ENCODE measurements at places on chromosomes 3 and 15.

DNA sequence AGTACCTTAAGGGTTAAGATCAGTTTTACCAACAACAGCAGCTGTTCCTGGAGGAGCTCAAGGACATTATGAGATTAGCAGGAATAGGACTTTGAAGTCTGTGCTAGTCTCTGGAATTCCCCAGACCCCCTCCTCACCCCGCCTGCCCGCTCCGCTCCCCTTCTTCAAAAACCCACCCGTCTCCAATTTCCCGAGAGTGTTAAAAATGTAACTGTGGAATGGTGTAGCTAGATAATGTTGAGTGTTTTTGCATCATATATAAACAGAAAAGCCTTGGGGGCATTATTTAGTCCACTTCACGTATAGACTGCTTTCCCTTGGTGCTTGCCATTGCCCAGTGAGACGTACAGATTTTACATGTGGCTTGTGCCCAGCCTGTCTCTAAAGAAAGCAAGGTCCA lies 65.0 kb upstream of the SEMA6D start:
- DNase-seq, result no peak

- DNase-seq, result no peak
Measured at GRCh38 chr3:152823173-152823572, 11.8 kb upstream of the P2RY1 start.

DNA sequence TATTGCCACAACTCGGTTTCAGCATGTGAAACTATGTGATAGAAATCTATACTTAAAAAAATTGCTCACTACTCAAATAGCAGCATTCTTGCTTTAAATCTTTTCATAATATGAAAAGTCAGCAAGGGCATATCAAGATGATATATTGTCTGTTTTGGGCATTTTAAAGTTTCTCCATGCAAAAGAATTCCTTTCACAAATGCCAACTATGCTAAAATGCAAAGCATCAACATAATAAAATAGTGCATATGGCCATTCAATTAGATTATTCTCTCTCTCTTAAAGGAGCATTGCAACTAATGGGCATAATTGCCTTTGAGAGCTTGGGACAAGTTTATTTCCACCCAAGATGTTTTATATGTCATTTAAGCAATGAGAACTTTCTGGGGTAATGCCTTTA lies 475.1 kb downstream of the ZPLD1 start:
- no peak for DNase-seq

DNA sequence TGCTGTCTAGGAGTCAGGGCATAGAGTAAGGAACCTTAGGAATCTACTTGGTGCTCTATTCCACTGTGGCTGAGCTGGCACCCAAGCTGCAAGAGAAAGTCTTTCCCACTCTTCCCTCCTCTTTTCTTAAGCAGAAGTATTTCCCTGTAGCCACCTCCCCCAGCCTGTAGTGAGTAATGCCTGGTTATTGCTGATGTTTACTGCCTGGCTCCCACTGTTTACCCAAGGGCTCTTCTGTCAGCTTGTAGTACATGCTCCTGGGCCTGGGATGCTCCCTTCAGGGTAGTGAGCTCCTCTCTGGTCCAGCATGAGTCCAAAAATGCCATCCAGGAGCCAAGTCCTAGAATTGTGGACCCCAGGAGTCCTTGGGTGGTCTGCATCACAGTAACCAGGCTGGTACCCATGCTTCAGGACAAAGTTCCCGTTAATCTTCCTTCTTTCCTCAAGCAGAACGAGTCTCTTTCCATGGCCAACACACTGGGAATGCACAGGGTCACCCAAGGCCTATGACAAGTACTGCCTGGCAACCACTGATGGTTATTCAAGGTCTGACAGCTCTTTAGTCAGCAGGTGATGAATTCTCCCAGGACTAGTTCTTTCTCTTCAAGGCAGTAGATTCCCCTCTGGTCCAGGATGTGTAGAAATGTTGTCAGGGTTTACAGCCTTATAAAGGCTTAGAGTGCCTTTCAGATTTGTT lies 17.6 kb downstream of the GALK2 start:
- no peak for DNase-seq

DNA sequence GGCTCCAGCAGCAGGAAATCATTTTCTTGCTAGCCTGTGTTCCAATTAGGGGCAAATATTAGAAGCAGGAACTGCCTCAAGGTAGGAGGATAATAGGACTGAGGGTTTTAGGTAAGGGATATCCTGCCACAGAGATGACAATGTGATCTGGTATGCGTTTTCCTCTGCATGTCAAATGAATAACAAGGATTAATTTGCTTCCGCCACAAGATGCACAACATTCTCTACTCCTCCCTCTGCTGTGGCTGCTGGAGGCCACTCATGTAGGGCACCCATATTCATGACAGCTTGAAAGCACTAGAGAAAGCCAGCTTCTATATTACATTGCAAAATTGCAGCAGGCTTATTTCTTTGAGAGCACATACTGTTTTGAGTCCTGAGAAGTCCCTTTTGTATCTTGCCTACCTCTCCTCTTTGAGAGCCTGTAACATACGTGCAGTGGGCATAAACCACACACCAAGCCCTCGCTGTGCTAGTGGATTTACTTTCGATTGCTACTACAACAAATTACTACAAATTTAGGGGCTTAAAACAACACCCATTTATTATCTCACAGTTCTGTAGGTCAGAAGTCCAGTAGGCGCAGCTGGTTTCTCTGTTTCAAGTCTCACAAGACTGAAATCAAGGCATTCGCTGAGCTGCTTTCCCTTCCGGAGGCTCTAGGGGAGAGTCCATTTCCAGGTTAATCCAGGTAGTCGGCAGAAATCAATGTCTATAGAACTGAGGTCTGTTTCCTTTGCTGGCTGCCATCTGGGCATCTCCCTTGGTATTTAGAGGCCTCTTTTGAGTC lies 5.9 kb upstream of the CD47 start:
- DNase-seq, result no peak

- no peak for DNase-seq
Measured at GRCh38 chr15:68190048-68190447, 15.1 kb downstream of the CALML4 start.

GRCh38 chr3:16171009-16171408 lies 3.5 kb upstream of the GALNT15 start:
- DNase-seq, result no peak

- DNase-seq, result no peak
Measured at GRCh38 chr15:32656496-32656895, 15.0 kb downstream of the SCG5 start.

- no peak for DNase-seq
Measured at GRCh38 chr3:168539909-168540308, 444.2 kb upstream of the GOLIM4 start.

- no peak for DNase-seq
Measured at GRCh38 chr3:169041677-169042171, 621.8 kb downstream of the MECOM start.

- no peak for DNase-seq
Measured at GRCh38 chr15:27360316-27360715, 389.3 kb downstream of the GABRG3 start.

GRCh38 chr3:185726254-185726967 lies 98.4 kb downstream of the IGF2BP2 start:
- DNase-seq, result no peak

GRCh38 chr15:81930582-81931369 lies 115.0 kb downstream of the MEX3B start:
- no peak for DNase-seq

GRCh38 chr15:61420546-61420945 lies 191.4 kb upstream of the RORA start:
- no peak for DNase-seq

GRCh38 chr3:14552041-14552648 lies 12.0 kb upstream of the GRIP2 start:
- DNase-seq, result no peak

GRCh38 chr3:120552184-120553172 lies 43.7 kb upstream of the NDUFB4 start:
- DNase-seq, result no peak

- no peak for DNase-seq
Measured at GRCh38 chr3:124839896-124840295, 47.3 kb downstream of the ITGB5 start.

GRCh38 chr15:74657846-74658245 lies 38.0 kb downstream of the EDC3 start:
- DNase-seq, result no peak

- DNase-seq, result no peak
Measured at GRCh38 chr3:163491714-163492113, 1586.6 kb downstream of the SI start.

- no peak for DNase-seq
Measured at GRCh38 chr3:127808197-127808596, 14.1 kb downstream of the MGLL start.

DNA sequence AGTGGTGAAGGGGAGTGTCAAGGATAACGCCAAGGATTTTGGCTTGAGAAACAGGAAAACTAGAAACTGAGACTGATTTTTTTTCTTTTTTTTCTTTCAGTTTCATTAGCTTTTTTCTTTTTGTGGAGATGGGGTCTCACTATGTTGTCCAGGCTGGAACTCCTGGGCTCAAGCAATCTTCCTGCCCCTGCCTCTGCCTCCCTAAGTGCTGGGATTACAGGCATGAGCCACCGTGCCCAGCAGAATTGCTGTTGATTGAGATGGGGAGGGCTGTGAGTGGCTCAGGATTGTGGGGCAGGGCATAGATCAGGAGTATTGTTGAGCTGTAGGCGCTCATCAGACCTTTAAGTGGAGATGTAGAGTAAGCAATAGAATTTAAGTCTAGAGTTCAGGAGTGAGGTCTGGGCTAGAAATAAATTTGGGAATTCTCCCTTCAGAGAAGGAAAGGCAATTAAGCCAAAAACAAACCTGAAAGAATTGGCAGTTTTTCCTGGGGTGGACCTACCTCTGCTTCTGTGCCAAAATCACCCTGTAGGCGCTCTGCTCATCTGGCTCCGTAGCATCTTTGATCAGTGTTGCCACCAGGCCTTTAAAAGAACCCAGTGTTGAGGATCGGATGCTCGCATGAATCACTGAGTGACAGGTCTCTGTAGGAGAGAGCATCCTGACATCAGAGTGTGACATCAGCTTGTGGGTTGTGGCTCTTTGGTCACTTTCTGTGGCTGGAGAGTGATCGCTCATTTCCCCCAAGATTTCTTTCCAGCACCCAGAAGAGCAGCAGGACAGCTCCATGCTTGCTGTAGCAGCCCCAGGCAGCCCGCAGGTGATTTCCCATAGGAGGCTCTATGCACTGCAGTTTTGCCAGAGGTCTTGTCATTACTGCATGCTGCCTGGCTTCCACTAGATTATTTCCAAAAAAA lies 15.8 kb downstream of the ABHD17C start:
- no peak for DNase-seq

- DNase-seq, result peak; percentile 6
Measured at GRCh38 chr15:92077353-92078085, 224.0 kb downstream of the SLCO3A1 start.

DNA sequence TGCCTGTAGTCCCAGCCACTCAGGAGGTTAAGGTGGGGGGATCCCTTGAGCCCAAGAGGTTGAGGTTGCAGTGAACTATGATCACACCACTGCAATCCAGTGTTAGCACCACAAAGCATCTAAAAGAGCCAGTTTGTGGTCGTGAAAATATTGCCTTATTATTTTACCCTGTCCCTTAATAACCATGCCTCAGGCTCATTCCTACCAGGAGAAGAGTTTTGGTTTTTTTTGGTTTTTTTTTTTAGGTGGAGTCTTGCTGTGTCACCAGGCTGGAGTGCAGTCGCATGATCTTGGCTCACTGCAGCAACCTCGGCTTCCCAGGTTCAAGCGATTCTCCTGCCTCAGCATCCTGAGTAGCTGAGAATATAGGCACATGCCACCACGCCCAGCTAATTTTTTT lies 17.9 kb upstream of the AVEN start:
- DNase-seq, result no peak

GRCh38 chr3:12796171-12797123 lies at the start of gene CAND2:
TSS of gene CAND2 (plus strand) at chr3:12796680. CDS start at chr3:12796721, 41 bp downstream.
- DNase-seq, result peak; percentile 27

DNA sequence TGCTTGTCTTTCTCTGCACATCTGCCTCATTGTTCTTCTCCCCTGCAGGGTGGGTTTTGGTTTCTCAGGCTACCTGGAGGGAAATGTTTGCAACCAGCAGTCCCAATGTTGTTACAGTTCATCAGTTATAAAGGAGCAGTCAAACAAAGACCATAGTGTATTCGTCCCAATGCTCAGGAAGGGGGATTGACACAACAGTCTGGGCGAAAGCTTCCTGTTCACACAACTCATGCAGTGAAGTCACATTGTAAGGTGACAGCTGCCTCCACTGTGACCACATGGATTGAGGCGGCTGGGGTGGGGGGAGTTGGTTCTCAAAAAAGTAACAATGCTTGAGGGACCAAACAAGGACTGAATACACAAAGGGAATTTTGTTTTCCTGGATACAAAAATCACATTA lies 28.8 kb upstream of the TF start:
- no peak for DNase-seq

- no peak for DNase-seq
Measured at GRCh38 chr3:171967932-171968678, 71.3 kb upstream of the FNDC3B start.

DNA sequence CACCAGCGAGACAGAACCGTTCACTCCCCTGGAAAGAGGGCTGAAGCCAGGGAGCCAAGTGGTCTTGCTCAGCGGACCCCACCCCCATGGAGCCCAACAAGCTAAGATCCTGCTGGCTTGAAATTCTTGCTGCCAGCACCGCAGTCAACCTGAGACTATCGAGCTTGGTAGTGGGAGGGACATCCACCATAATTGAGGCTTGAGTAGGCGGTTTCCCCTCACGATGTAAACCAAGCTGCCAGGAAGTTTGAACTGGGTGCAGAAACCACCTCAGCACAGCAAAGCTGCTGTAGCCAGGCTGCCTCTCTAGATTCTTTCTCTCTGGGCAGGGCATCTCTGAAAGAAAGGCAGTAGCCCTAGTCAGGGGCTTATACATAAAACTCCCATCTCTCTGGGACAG lies 151.0 kb downstream of the MBNL1 start:
- DNase-seq, result no peak

DNA sequence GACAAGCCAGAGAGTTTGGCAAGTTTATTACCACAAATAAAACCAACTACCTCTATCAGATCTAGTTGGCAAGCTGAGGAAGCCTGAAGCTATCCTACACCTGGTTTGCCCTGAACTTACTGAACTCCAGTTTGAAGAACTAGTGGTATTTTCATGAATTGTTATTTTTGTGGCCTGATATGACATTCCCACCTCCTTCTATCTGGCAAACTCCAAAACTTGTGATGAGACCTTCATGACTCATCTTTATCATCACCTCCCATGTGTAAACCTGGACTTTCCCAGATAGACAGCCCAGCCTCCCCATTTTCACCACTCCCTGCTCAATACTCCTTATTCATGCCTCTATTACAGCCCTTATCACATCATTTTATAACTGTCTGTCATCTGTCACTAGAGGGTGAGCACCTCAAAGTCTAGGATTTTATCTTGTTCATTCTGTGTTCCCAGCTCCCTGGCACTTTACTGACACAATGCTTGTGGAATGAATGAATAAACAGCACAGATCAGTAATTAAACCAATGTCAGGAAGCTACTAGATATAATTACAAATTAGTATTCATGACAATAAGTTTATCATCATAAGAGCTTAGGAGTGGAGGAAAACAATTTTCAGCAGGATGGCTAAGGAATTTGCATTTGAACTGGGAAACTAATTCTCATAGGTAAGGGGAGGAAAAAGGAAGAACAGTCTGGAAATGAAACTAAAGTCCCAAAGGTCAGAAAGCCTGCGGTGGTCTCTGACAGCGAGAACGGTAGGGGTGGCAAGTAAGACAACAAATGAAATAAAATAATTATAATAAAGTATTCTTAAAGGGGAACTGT lies 13.2 kb upstream of the TRANK1 start:
- no peak for DNase-seq
